ELR (cell line): ENCODE measurements at places on chromosomes 1 and 21.

DNA sequence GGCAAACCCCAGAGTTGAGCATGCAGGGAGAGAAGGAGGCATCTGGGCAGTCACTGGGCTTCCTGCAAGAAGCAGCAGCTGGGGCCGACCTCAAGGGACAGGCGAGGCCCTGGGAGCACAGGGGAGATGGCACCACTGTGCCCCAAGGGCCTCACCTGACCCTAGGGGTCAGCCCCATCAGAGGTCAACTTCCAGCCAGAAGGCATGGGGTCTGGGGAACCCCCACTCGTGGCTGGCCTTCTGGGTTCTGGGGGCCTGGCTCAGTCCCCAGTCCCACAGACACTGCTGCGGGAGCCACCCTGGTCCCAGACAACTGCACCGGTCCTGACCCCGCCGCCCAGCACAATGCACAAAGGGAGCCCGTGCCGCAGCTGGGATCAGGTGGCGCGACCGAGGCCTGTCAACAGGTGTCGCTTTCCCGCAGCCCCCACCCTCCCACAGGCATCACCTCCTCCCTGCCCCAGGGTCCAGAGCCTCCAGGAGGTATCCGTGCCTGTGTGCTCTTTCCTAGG is 6.2 kb downstream of the WNT9A start:
- no peak for DNase-seq

DNA sequence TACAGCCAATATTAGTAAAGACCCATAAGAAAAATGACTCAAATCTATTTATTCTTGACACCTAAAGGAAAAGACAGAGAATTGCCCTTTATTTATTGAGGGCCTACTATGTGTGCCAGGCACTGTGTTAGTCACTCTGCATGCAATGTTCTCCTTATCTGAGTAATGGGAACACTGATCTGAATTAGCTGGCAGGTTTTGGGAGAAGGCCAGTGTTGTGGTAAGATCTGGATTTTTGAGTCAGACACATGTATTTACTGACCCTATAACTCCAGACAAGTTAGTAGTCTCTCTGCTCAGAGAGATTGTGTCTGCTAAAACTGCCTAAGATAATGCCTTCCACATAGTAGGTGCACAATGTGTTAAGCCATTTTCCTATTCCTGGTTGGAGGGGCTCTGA is 17.3 kb downstream of the LCE4A start:
- DNase-seq: peak; percentile 37

GRCh38 chr1:50603274-50604271 is 180.3 kb upstream of the DMRTA2 start:
- DNase-seq: peak; percentile 77

GRCh38 chr21:21002153-21002552 is 3.9 kb downstream of the NCAM2 start:
- no peak for DNase-seq

GRCh38 chr1:3217979-3218679 is 149.1 kb downstream of the PRDM16 start:
- DNase-seq: no peak

- DNase-seq: no peak
These were observed 1.4 kb upstream of the STMN1 start for GRCh38 chr1:25907601-25908000.

DNA sequence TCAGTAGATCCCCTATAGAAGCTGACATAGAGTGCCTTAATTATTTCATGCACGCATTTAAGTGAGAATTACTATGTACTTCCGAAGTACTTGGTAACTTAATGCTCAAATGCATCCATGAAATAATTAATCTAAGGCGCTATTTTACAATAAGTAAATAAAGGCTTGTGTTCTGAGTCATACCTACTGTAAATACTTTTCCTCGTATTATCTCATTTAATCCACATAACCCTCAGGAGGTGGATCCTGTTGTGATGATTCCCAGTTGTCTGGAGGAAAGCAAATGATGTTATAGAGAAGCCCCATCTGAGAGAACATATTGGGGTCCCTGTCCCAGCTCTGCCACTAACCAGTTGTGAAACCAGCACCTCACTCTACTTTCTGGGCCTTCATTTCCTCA is 16.4 kb downstream of the SUSD4 start:
- no peak for DNase-seq

DNA sequence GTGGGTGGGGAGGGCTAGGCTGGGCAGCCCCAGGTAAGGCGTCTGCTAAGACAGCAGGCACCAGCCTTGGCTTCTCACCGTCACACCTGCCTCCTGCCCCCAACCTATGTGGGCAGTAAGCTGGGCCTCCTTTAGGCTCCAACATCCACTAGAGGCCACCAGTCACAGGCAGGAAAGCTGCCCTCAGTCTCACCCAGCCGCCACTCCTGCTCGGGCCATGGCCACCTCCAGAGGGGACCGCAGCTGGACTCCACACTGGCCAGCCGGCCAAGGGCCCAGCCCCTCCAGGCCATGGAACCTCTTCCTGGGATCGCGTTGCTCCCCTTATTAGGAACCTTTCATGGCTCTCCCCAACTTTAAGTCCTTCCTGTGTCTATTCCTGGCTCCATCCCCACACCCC is 74.5 kb downstream of the MRPL37 start:
- DNase-seq: no peak

DNA sequence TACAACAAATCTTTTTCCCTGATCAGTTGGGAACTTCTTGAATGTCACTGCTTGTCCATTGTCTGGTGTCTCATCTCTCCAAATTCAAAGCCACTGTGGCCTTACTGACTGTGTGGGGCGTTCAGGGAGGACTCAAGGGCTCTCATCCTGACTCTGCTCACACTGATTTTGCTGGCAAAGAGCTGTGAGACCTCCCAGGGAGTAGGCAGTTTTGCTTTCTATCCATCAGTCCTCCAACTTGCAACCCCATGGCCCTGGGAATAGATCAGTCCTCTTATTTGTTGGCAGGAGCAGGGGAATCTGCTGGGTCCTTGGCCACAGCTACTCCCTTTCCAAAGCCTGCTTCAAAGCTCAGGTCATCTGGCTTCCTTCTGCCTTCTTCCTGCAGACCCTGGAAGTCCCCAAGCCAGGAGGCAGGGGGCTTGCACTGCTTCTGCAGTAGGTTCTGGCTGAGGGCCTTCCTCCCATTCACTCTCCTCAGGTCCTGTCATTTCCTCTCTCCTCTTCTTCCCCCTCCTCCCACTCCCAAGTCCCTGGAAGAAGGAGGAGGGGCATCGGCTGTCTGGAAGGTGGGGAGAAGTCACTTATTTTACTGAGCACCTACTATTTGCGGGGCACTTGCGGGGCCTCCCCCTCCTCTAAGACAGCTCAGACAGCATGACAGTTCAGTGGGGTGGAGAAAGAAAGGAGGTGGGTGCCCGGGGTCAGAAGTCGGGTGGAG is 876 bp upstream of the NAV1 start:
- DNase-seq: peak; percentile 65

GRCh38 chr21:29697555-29698193 is 242.1 kb downstream of the GRIK1 start:
- no peak for DNase-seq

- DNase-seq: no peak
These were observed 10.7 kb downstream of the EPHX1 start for GRCh38 chr1:225820522-225821120.

GRCh38 chr21:26421724-26422123 is 151.4 kb downstream of the CYYR1 start:
- DNase-seq: no peak

GRCh38 chr1:228695015-228695955 is 40.0 kb upstream of the RHOU start:
- DNase-seq: peak; percentile 15

DNA sequence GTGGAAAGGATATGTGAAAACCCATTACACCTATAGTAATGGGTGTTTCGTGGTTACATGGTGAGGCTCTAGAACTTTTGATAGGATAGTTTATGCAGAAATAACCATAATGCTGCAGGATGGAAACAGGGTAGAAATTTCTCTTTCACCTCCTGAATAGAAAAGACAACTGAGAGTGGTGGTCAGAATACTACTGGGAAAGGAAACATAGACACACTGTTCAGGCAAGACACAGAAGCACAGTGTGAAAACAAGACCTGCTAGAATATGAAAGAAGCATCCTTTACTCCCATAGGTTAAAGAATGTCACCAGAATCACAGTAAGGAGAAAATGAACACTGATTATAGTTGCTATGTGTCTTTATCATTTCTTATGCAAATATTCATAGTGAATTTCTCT is 496.6 kb downstream of the DPYD start:
- no peak for DNase-seq

DNA sequence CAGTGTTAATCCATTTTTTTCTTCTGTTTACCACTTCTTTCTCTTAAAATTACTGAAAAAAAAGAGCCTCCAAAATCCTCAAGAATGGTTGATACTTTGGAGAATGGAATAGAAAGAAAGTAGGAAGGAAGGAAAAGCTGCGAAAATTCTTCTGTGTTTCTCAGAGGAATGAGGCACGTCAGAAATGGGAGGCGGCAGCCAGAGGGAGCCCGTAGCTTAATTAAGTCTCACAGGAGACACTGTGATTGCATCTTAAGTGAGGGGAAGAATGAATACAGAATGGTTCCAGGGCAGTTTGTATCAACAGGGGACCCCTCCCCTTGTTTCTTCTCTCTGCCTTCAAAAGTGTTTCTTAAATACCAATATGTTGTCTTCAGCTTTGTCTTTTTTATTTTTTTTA is 1099.5 kb downstream of the PLA2G4A start:
- peak; percentile 54 for DNase-seq

DNA sequence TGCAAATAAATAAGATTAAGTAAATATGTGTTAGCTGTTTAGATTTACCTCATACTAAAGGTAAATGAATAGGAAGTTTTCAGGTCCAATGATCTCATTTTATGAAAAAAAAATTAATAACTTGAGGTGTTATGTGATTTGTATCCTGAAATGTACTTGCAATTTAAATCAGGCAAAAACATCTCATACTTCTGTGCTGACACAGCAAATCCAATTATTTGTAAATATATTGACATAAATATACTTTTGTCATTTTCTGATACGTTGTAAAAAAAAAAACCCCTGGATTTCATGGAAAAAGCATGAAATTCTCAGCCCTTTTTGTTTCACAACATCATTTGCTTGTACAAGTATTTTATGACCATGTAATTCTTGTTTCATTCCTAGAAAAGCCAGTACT is 184.1 kb upstream of the NCAM2 start:
- no peak for DNase-seq

DNA sequence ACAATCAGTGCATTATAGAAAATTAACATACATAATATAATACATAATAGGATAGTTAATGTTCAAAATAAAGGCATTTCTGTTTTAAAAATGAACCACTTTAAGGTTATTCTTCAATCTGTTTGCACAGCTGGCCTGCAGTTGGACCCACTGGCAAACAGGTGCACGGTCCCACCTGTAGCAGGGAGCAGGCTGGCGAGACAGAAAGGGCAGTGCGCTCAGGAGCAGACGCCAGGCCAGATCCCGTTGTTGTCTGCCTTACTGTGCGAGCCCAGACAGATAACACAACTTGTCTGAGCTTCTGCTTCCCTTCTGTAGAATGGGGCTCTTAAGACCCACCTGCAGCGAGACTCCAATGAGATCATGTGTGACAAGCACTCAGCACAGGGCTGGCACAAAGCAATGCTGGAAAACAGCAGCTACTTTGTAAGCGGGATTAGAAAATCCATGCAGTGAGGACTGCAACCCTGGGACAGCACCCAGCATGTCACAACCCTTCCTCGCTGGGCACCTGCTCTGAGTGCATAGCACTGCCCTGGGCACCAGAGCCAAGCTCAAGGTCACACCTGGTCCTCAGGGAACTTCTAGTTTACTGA is 33.5 kb downstream of the VPS26C start:
- DNase-seq: no peak

- peak; percentile 93 for DNase-seq
These were observed 2.5 kb upstream of the METTL25B start for GRCh38 chr1:156725683-156726280.

GRCh38 chr1:154863315-154864174 is 6.5 kb downstream of the KCNN3 start:
- peak; percentile 86 for DNase-seq

- no peak for DNase-seq
These were observed 17.7 kb downstream of the ATPAF1 start for GRCh38 chr1:46650491-46650890.

- no peak for DNase-seq
These were observed 198.8 kb downstream of the PLPP3 start for GRCh38 chr1:56380531-56380930.

DNA sequence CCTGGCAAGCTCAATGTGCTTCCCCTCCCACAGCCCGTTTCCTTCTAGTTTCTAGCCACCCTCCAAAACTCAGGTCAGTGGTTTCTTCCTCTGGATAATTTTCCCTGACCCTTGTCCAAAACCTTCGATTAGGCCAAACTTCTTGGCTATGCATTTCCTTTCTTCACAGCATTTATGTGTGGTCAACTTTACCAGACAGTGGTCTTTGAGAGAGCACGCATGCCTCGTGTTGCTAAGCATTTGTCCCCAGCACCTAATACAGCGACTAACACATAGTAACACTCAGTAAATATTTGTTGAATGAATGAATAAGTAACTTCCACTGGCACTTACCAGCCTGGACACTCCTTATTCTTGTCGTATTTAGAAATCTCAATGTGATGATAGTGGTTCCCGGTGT is 610.7 kb downstream of the PLPP3 start:
- DNase-seq: no peak

- peak; percentile 81 for DNase-seq
These were observed 54.1 kb downstream of the TOMM20 start for GRCh38 chr1:235074523-235075047.

GRCh38 chr1:190022709-190023108 is 455.0 kb downstream of the BRINP3 start:
- DNase-seq: peak; percentile 84

- DNase-seq: no peak
These were observed 21.1 kb downstream of the FMO5 start for GRCh38 chr1:147204080-147204479.

GRCh38 chr1:204709960-204710912 is 24.7 kb upstream of the LRRN2 start:
- no peak for DNase-seq

DNA sequence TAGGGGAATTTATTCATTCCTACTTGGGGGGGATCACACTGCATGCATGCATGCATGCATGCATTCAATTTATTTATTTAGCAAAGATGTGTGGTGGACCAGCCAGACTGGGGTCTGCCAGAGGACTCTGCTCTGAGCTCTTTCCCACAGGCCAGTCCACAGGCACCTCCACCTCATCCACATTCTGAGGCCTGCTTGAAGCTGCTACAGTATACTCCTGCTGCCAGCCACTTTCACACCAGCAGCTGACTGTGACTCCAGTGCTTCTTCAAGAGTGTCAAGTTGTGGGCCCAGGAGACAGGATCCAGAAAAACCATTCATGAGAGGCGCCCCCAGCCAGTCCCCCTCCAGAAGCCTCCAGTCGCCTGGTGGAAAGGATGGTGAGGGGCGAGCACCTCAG is 30.9 kb downstream of the SSBP3 start:
- no peak for DNase-seq

- no peak for DNase-seq
These were observed 91.2 kb downstream of the ENAH start for GRCh38 chr1:225561675-225562074.

GRCh38 chr1:225750420-225750819 is 27.2 kb upstream of the SRP9 start:
- no peak for DNase-seq

GRCh38 chr1:39089931-39090521 is 63.9 kb downstream of the NDUFS5 start:
- peak; percentile 36 for DNase-seq

- no peak for DNase-seq
These were observed 48.5 kb downstream of the SCCPDH start for GRCh38 chr1:246772686-246773085.

GRCh38 chr21:38716088-38716487 is 89.6 kb upstream of the ETS2 start:
- no peak for DNase-seq

- peak; percentile 3 for DNase-seq
These were observed 35.8 kb upstream of the OLFM3 start for GRCh38 chr1:102032534-102032933.
